Psoas muscle (tissue), 8 donors: ENCODE measurements at places on chromosomes 12 and 14.
A peak's percentile ranks its signal among the peaks of the same experiment; 100 is the strongest.

- no peak for DNase-seq
Measured at GRCh38 chr12:104249017-104249416, 33.4 kb downstream of the TXNRD1 start.

- DNase-seq, result no peak
Measured at GRCh38 chr14:96304956-96305355, 48.9 kb downstream of the BDKRB1 start.

DNA sequence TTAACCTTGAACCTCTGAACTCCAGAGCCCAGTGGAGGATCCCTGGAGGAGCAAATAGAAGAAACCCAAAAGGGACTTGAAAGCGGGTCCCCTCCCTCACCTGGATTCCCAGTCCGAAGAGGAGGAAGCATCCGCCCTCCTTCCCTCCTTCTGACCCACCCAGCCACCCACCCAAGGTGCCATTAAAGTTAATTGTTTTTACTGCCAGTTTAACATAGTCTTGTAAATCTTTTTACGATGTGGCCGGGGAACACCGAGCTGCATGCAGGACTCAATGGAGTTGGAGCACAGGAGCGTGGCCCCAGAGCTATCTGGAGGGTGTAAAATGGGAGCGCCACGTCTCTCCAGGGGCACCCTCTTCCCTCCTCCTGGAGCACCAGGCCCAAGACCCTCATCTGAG, 49.9 kb upstream of the TBX3 start:
- no peak for DNase-seq

DNA sequence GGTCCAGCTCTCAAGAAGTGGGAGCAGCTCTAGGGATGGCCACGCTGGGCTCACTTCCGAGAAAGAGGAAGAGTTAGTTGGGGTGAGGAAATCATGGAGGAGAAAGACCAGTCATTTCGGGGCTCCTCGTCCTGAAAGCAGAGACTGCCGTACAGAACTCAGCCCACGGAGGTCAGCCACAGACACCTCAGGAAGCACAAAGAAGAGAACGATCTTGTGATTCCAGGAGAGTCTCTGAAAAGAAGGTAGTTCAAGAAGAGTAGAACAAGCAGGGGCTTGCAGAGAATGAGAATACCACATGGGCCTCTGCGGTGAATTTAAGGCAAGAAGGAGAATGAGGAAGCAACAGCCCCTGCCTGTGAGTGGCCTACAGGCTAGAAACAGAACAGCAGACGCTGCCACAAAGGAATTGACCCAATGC, 311.9 kb downstream of the CACNA1C start:
- no peak for DNase-seq

GRCh38 chr12:50053583-50053982, 3.8 kb upstream of the ASIC1 start:
- DNase-seq, result no peak

DNA sequence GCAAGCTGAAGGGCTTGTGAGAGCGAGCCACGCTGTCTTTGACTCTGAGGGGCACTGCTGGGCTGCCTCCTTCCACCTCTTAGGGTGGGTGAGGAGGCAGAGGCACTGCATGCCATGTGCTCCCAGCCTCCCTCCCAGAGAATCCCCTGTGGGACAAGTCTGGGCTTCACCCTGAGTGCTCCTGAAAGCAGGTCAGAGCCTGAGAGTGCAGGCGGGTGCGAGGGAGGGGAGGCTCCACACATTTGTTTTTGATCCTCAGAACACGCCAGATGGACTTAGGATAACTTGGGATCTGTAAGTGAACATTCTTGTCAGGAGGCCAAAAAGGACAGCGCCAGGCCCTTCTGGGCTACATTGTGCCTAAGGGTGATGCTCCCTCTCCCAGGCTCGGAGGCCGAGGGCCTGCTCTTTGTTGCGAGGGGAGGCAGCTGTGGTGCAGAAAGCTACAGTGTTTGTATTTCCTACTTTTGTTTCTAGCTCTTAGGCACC, 155.4 kb downstream of the TMX1 start:
- peak; percentile 63 for DNase-seq

GRCh38 chr12:131583090-131583712, 127.7 kb upstream of the SFSWAP start:
- no peak for DNase-seq

GRCh38 chr12:82952946-82953345, 266.2 kb downstream of the TMTC2 start:
- DNase-seq, result no peak

DNA sequence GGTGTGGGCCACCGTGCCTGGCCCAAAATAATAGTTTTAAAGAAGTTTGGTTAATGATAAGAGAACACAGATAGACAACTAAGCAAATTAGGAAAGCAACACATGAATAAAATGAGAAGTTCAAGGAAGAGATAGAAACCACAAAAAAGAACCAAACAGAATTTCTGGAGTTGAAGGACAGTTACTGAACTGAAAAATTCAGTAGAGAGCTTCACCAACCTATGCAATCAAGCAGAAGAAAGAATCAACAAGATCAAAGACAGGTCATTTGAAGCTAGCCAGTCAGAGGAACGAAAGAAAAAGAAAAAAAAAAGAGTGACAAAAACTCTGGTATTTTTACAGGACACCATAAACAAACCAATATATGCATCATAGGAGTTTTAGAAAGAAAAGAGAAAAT, 15.4 kb upstream of the KRT83 start:
- no peak for DNase-seq

GRCh38 chr14:68853749-68854148, 60.9 kb upstream of the ZFP36L1 start:
- no peak for DNase-seq

GRCh38 chr12:5514016-5514415, 82.1 kb downstream of the NTF3 start:
- no peak for DNase-seq

DNA sequence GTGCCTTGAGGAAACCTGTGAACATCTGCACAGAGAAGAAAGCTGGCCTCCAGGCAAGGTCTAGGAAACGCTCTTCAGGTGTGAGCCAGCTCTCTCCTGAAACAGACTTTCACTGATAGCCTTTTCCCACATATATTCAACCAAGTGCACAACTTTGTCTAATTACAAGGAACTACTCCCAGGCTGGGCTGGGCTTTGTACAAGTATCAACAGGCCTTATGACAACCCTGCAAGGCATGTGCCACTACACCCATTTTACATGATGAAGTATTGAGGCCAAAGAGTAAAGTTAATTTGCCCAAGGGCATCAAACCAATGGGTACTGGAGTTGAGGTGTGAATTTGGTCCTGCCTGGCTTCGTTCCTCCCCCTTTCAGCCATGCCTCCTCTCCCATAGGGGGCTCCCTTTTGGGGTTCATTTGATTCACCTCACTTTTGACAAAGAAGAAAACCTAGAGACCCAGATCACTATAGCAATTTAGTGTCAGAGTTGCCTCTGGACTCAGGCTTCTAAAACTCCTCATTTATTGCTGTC, 2.1 kb downstream of the CSRP2 start:
- DNase-seq, result no peak

DNA sequence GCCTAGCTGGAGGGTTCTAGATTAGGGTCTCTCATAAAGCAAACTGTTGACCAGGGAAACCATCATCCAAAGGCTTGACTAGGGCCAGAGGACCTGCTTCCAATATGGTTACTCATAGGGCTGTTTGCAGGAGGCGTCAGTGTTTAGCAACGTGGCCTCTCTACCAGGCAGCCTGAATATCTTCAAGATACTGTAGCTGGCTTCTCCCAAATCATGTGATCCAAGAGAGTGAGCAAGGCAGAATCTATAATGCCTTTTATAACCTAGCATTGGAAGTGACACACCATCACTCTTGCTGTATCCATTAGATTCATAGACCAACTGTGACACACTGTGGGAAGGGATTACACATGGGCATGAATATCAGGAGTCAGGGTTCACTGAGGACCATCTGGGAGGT, 17.3 kb downstream of the TPH2 start:
- DNase-seq, result no peak

GRCh38 chr14:64706593-64707193, 2.5 kb downstream of the PLEKHG3 start:
- no peak for DNase-seq

- no peak for DNase-seq
Measured at GRCh38 chr14:75881994-75882393, 99.8 kb downstream of the TGFB3 start.

- DNase-seq, result no peak
Measured at GRCh38 chr12:106814714-106815113, 40.2 kb downstream of the RIC8B start.

DNA sequence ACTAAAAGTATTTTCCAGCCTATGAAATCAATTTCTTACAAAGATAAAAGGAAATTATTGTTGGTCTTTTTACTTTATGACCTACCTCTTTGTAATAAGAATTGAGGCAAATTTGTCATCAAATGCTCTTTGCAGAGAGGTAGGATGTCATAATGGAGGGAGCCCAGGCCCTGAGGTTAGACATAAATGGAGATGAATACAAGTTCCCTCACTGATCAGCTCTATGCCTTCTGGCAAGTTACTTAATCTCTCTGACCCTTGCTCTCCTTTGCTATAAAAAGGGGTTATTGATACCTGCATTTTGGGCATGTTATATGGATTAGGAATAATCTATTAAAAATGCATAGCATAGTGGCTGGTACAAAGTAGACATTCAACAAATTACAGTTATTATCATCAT, 146.9 kb upstream of the KRR1 start:
- DNase-seq, result no peak

DNA sequence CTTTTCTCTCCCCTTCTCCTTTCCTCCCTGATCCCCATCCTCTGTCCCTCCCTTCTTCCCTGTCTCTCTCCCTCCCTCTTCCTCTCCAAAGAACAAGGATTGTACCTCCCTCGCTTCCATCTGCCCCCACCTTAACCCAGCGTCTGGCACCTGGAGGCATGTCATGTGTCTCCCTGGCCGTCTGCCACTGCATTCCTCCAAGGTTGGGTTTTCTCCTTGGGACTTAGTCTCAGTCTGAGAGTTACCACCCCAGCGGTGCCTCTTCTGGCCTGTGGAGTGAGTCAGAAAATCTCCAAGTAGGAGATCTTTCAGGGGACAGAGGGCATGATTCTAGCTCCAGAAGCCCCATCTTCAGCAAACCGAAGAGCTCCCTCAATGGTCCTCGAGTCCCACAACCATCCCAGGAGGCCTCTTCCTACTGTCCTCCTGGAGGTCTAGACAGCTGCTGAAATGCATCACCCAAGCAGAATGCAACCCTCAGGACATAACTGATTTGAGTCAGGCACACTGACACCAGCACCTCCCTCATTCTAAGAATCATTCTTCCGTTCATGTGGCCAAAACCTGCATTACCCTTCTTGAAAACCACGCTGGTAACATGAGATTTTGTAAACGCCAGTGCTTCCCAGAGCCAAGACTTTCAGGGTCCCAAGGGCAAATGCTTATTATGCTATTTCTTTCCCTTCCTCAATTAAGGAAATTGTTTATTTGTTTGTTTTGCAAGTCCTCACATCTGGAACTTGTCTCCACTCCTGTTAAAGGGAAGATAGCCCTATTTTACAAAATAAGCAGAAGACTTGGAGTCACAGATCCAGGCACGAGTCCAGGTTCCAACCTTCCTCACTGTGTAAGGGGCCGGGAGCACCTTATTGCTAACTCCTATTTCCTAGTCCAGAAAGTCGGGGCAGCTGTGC, 463.2 kb downstream of the BCL11B start:
- DNase-seq, result no peak

DNA sequence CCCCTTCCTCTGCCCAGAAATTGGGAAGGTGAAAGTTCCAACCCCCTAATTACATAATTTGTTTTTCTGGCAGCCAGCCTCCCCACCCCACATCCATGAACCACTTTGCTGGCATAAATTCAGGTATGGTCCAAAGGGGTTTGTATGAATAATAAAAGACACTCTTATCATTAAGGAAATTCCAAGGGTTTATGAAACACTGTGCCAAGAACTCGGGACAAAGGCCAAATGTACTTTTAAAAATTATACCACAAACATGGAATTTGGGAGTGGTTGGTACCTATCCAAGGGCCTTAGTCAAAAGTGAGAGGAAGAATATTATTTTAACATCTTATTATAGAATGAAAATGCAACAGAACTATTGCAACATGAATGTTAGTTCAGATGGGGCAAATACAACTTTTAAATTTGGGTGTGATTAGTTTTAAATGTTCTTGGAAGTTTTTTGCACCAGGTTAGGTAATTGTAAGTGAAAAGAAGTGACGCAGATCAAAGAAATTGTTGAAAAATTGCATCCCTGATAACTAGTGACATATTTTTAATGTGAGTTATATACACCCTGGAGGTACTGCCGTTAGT, 217.8 kb downstream of the TMEM117 start:
- DNase-seq, result no peak

DNA sequence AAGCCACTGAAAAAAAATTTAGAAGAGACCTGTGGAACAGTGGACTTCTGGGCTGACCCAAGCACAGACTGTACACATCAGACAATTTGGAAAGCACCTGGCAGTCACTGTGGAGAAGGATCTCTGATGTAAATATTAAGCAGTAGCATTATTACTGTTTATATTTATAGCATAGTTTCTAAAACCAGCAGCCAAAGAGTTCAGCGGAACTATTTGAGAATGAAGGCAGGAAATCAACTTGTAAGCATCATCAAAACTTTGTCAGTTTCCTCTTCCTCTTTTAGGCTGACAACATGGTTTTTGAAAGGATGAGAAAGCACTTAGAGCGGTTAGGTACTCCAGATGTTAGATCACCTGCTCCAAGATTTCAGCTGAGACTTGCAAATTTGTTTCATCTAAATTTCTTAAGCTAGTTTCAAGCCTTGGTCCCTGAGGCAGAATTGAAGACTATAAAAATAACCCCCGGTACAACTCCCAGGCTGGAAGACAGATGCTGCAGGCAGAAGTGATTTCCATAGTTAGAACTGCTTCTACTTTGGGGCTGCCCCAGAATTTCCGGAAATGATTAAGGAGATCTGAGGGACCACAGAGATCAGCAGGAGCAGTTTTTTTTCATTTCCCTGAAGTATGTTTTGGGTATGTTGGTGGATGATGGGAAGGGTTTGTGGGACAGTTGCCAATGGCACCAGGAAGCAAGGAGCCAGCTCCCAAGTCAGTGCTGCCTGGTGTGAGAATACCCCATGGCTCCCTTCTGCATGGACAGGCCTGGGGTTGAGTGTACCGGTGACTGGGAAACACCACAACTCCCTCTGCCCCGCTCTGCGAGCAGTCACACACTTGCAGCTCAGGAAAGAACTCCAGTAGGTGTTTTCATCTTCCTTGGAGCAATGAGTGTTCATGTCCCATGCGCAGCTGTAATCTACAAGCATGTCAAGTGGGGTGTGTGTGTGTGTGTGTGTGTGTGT, 354.5 kb downstream of the NUAK1 start:
- no peak for DNase-seq

- no peak for DNase-seq
Measured at GRCh38 chr14:34087571-34087970, 136.7 kb upstream of the EGLN3 start.

GRCh38 chr12:13428538-13429265, 232.2 kb downstream of the EMP1 start:
- no peak for DNase-seq

GRCh38 chr14:72699852-72700257, 194.0 kb downstream of the DPF3 start:
- DNase-seq, result peak; percentile 41
